ENCODE measurements at places on chromosomes 5 and 9.

DNA sequence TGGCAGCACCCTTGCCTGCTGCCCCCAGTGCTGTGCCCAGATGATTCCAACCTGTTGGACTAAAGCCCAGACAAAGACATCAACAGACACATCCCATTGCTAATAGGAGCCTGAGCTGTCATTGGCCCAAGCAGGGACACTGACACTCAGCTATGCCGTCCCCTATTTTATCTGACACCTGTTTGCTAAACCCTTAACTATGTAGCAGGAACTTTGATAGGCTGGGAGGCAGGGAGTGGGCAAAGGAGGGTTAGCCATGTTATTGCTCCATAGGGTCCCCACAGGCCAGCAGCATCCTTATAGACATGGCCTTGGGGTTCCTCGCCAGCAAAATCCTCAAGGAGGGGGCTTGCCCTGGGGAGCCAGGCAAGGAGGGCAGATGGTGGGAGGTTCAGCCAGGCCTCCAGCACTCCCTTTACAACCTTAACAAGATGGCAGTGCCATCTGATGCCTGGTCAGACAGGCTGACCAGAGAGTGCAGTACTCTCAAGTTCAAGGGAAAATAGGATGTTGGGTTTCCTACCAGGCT lies 50.4 kb upstream of the CDKN2AIPNL start:
- DNase-seq, result no peak

DNA sequence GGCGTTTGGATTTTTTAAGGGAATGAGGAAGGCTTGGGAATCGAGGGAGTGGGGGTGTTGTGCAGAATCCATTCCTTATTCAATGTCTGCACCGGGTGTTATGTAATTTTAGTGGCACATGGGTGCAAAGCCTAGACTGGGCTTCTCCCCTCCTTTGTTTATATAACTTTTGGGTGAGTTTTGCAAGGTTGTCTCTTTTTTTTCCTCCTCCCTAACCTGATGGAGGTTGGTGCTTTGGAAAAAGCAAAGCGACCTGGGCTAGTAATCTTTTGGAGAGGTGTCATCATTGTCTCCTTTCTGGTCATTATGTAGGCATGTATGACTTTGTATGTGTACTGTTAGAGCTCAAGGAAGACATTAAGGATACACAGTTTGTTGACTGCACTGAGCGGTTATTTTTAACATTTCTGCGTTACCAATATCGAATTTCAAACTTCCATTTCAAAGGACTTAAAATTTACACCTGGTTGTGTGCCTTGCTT lies 3.1 kb downstream of the SMARCA2 start:
- no peak for DNase-seq

DNA sequence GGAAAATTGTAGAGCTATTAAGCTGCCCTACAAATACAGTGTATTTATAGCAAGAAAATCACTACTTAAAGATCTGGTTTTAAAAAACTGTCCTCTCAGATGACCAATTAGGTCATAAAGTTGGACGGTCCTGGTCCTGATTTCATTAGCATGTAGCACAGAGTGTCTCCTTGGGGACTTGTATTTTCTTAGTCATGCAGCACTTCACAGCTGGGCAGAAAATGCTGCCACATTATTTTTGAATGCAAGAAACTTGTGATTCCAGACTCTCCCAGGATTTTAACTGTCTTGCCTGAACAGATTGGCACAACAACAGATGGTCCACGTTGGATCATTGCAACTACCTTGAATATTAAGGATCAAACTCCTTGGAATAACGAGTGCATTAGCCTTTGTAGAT lies 348.1 kb upstream of the SGCD start:
- no peak for DNase-seq

GRCh38 chr9:82196622-82197441 lies 208.3 kb downstream of the SPATA31D1 start:
- no peak for DNase-seq

DNA sequence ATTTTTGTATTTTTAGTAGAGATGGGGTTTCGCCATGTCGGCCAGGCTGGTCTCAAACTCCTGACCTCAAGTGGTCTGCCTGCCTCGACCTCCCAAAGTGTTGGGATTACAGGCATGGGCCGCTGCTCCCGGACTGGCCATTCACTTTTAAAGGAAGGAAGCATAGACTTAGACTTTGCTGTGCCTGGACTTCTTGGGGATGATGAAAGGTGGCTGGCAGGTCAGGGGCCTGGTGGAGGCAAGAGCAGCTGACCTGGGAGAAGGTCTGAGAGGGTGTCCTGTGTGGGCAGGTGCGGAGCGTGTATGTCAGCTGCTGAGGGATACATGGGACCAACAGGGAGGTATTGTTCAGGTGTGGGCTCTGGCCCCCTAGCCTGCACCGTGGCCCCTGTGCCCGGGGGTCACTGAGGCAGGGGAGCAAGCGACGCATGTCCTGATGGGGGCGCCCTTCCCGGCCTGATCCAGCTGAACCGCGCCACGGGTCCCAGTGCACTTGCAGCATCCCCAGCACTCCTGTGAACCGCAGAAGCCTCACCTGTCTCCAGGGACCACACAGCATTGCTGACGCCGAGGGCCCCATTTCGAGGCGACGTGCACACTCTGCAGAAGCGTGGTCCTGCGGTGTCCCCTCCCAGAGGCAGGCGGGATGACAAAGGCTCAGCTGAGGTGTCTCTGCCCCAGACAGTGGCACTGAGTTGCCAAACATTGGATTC lies 23.1 kb downstream of the NDUFS6 start:
- DNase-seq, result no peak

DNA sequence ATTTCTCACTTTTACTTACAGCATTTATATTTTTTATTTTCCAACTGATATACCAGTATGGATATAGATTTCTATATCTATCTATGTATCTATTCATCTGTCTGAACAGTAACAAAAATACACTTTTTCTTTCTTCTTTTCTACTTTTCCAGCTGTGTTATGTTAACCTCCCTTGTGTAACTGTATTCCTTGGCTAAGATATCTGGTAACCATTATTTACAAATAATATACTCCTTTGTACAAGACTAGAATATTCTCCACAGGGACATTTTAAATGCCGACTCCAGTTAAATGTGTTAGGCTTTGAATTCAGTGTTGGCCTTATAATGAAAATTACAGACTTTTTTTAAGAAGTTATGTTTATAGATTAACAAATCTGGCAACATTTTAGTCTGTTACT lies 168.7 kb downstream of the XRCC4 start:
- no peak for DNase-seq

- DNase-seq, result no peak
Measured at GRCh38 chr5:176360894-176361436, 599 bp downstream of the KIAA1191 start.

DNA sequence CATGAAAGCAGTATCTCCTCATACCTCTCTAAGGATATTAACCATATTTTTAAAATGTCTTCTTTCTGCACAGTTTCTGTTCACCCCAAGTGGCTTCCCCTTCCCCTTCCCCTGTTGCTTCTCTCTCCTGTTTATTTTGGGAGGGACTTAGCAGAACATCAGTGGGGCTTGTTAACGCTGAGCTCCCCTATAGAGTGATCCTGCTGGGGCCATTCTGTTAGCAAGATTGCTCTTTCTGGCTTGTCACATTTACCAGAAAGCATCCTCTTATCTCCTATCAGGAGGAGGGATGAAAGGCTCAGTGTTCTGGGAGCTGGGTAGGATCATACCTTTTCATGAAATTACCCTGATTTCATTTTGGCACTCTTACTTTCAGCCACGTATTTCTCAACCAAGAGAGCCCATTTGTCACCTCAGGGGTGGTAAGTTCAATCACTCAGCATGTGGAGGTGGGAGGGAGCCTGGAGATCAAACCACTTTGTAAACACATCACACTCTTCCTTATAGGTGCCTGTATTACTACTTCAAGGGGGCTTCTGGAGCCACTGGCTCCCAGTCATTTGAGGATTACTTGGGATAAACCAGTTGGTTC lies 16.7 kb downstream of the NXNL2 start:
- no peak for DNase-seq

GRCh38 chr5:38752622-38753021 lies 93.2 kb upstream of the OSMR start:
- no peak for DNase-seq

DNA sequence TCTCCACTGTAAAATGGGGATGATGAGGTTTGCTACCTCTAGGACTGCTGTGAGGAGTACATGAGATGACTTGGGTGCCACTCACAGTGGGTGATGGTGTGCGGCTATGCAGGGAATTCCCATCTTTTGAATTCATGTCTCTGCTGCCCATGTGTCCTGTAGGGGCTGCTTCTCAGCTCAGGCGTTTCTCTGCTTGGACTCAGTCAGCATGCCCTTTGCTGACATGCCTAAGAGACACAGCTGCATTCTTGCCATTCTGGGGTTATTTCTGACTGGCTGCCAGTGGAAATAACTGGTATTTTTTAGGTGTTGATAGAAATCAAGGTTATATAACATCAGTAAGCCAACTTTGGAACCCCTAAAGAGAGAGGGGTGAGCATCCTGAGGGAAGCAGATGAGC lies 24.3 kb upstream of the XPA start:
- no peak for DNase-seq

DNA sequence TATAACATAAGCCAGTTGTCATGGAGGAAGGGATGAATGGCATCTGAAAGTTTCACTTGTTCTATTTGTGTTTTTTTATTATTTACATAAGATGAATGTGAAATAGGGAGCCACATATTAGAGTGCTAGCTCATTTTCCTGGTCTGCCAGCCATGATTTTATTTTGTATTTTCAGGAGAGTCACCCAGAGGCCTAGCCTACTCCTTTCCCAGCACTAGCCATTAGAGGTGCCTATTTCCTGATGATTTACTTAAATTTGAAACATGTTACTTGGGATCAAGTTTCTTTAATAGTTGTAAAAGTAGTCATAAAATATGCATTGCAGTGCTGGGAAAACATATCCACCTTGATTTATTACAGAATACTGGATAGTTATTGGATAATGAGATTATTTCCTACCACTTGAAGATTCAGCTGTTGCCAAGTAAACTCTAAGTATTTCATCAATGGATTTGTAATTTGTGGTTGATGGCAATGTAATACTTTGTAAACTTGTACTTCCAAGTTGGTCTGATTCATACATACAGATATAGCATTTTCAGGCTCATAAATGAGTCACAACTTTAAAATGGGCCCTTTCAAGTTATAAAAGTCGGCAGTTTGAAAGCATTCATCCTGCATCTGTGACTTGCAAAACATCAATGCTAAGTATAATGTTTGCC lies 50.8 kb downstream of the KCNN2 start:
- no peak for DNase-seq

DNA sequence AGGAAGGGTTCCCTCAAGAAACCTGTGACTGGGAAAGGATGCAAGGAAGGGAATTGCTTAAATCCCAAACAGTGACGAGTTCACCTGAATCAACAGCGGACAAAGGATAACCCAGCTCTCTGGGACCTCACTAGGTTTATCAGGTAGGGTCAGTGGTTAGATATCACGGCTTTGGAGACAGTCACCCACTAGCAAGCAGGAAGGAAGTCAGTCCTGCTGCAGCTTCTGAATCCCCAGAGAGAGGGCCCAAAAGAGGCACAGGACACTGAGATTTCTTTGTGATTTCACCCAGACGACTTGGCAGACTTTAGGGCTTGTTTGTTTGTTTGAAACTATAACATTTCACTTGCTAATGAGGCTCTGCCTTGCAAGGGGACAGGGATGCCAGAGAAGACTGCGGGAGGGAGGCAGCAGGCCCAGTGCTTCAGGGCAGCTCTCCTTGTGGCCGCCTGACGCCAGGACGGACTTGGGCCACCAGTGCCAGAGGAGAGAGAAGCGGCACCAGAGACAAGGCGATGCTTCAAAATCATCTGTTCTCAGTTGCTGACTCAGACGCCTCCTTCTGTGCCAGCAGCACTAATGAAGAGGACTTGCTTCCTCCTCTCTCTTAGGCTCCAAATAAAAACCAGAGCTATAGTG lies 275.6 kb upstream of the SLC30A5 start:
- DNase-seq, result no peak

GRCh38 chr5:19713740-19714139 lies 274.3 kb downstream of the CDH18 start:
- DNase-seq, result no peak

- DNase-seq, result no peak
Measured at GRCh38 chr9:2125906-2126305, 110.8 kb downstream of the SMARCA2 start.

- no peak for DNase-seq
Measured at GRCh38 chr5:91266184-91266705, 116.9 kb downstream of the ARRDC3 start.

DNA sequence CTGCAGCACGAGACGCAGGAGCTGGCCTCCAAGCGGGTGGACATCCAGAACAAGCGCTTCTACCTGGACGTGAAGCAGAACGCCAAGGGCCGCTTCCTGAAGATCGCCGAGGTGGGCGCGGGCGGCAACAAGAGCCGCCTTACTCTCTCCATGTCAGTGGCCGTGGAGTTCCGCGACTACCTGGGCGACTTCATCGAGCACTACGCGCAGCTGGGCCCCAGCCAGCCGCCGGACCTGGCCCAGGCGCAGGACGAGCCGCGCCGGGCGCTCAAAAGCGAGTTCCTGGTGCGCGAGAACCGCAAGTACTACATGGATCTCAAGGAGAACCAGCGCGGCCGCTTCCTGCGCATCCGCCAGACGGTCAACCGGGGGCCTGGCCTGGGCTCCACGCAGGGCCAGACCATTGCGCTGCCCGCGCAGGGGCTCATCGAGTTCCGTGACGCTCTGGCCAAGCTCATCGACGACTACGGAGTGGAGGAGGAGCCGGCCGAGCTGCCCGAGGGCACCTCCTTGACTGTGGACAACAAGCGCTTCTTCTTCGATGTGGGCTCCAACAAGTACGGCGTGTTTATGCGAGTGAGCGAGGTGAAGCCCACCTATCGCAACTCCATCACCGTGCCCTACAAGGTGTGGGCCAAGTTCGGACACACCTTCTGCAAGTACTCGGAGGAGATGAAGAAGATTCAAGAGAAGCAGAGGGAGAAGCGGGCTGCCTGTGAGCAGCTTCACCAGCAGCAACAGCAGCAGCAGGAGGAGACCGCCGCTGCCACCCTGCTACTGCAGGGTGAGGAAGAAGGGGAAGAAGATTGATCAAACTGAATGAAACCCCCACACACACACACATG lies 654 bp downstream of the PURA start:
- DNase-seq, result no peak

DNA sequence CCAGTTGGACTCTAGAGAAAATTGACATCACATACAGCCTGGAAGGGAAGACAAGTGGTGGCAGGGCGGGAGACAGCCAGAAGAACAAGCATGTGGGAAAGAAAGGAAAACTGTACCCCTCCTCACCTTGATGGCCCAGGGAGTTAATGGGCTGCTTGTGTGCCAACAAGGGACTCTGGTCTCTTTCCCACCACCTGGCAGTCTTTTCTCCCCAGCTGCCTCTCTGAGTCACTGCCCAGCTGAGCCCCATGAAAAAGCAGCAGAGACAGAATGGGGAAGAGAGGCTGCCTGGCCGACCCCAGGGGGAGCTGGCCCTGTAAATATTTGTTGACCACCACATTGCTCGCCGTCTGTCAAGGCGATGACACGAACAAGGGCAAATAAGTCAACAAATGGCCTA lies 359.4 kb downstream of the ENC1 start:
- DNase-seq, result no peak

DNA sequence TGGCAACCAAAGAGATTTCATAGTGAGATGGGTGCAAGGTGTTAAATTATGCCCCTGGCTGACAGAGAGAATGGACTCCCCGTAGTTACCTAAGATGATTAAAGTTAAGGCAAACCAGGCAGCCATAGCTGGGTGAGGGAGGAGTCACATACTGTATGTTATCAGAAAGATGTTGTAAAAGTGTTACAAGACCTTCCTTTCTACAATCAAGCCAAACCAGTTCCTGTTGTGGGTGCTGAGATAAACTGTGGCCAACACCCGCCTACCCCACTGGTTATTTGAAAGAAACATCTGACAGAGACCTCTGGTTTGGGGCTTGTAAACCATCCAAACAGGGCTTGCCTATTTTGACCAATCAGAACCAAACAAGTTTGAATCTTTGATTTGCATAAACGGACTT lies 684.7 kb upstream of the NUDT12 start:
- DNase-seq, result no peak

GRCh38 chr9:74681906-74682305 lies 184.8 kb downstream of the RORB start:
- DNase-seq, result no peak
